ENCODE measurements at places on chromosomes 16 and 17.

DNA sequence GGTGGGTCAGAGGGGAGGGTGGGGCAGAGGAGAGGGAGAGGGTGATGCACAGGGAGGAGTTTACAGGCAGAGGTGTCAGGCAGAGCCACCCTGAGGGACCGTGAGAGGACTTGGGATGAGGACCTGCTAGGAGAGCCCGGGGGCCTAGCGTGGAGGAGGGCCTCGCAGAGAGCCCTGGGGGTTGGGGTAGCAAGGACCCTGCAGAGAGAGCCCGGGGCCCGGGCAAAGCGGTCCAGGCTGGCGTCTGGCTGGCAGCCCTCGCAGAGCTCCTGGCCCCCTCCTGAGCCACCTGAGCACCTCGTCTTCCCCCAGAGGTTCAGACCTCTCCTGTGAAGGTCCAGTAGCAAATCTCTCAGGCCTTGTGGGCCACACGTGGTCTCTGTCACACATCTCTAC is 42.0 kb upstream of the ZNF469 start:
- no peak for DNase-seq

DNA sequence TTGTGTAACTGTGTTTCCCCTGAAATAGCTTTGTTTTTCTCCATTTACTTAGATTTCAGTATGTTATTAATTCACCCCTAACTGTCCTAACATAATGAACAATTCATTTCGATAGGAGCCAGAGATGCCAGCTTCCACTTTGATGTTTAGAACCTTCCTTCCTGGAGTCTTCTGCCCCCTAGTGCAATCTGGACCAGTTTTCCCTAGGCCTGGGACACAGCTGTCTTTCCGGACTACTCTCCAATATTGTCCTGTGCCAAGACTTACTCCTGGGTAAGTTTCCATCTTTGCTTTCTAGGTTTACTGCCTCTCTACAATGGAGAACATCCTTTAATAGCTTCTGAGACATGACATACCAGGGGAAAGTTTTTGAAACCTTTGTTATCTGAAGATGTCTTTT is 12.8 kb downstream of the RECQL5 start:
- no peak for DNase-seq

DNA sequence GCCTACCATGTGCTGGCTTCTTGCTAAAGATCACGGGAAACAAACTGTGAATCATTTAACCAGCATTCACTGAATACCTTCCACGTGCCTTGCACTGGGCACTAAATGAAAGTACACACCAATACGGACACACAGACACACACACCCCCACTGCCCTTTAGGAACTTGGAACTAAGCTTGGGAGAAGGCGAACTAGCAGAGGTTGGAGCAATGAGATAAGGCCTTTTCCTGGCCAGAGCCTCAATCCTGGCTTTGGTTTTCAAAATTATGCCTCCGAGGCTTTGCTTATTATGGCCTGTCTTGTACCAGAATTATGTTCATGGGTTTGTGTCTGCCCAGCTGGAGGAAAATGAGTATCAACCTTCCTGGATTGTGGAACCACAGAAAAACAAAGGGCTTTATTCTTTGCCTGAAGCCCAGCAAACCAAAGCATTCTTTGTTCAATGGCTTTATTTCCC is 32.3 kb downstream of the CPPED1 start:
- DNase-seq: no peak

DNA sequence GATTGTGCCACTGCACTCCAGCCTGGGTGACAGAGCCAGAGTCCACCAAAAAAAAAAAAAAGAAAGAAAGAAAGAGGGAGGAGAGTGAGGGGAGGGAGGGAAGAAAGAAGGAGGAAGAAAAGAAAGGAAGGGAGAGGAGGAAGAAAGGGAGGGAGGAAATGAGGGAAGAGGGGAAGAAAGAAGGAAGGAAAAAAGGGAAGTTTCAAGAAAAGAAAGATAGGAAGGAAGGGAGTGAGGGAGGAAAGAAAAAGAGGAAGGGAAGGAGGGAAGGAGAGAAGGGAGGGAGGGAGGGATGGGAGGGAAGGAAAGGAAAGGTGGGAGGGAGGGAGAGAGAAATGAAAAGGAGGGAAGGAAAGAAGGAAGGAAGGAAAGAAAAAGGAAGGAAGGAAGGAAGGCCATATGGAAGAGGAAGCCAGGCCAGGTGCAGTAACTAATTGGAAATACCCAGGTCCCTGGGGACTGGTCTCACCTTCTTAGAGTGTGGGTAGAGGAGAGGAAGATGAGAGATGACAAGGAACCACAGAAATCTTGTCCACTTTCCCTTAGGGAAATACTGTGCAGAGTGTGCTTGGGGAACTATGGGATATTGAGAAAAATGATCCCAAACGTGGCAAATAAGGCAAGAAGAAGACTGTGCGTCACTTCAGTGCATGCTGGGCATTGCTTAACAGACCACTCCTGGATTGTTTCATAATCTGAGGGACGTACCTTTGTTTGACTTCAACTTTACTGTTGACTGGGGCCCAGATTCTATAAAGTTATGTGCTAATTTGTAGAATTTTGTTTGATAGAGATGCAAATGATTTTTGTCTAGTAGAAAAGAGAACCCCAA is 15.1 kb upstream of the CSNK2A2 start:
- no peak for DNase-seq

DNA sequence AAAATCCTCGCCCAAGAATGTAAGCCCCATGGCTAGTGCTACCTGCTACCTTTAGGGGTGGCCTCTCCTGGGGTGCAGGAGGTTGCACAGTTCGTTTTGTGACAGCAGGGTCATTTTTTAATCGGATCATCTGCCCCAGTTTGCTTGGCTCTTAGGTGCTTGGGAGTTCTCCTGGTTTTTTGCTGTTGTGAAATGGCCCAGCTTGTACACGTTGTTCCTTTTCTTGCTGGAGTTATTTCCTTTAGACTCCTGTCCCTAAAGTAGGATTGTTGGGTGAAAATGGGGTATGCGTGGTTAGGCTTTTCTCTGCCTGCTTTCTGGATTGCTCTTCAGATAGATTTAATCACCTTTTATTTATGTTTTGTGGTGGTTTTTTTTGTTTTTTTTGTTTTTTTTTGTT is 25.8 kb downstream of the ABCC1 start:
- no peak for DNase-seq

DNA sequence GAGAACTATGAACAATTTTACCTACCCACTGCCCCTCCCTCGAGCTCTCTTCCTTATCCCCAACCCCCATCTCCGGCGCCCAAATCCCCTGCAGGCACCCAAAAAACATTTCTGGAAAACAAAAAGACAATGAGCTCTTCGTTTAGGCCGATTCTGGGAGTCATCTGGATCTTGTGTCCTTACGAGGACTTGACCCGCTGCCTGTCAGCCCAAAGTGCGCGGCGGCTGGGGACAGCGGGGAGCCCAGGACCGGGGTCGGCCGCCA is 524 bp downstream of the STRADA start:
- no peak for DNase-seq

Measured in endodermal cell (in vitro differentiated cells).